ENCODE measurements at places on chromosomes 16 and 17.

- DNase-seq = no peak
These were observed 1.6 kb upstream of the SPATA32 start for GRCh38 chr17:45263477-45263860.

DNA sequence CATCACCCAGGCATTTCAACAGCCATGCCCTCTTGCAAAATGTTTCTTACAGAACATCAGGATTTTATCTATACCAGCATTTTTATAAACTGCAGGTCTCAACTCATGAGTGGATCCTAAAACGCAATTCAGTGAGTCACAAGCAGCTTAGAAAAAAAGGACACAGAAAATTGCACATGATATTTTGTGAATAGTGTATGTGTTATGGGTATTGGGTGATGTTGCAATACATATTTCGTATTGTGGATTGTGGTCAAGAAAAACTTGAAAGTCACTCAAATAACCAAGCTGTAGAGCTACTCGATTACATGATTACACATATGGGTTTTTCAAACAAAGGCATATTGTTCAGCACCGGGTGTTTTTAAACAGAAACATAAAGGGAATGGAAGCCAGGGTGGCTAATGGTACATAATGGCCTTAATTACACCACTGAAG lies 1.4 kb downstream of the WIPI1 start:
- no peak for DNase-seq

DNA sequence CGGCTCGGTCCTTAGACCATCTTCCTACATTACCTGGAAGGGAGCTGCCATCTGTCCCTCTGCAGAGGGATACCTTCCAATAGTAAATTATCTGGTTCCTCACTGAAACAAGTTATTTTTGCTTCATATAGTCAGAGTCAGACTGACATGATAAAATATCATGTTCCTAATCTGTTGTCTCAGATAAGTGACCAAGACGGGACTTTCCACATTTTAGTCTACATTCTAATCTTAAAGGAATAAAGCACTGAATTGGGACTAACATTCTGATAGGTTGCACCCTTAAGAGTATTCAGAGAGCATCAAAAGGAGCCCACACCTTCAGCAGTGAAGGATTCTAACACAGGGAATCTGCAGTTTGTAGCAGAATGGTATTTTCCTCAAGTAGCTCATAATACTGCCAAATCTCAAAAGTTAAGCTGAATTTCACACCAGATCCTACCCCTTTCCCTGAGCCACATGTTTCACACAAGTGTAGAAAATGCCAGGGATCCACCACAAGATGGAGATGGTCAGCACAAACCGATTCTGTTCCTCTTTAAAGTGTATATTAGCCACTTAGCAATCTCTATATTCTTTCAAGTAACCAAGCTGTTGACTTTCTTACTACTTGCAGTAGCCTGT lies 13.4 kb downstream of the GINS2 start:
- no peak for DNase-seq

- no peak for DNase-seq
These were observed 126.3 kb downstream of the ABCC1 start for GRCh38 chr16:16075488-16076422.

DNA sequence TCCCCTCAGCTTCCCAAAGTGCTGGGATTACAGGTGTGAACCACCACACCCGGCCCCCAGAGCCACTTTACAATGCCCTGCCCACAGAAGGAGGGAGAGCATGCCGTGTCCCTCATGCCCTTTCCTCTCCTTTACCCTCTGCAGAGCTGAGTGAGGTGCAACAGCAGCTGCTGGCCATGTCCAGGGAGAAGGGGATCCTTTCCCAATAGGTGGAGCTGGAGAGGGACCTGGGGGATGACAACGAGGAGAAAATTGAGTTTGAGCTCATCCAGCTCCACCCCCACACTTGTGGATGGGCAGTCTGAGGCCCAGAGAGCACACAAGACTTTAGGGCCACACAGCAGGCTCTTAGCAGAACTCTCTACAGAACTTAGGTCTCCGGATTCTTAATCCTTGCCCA lies 7.9 kb upstream of the GSDMA start:
- no peak for DNase-seq

DNA sequence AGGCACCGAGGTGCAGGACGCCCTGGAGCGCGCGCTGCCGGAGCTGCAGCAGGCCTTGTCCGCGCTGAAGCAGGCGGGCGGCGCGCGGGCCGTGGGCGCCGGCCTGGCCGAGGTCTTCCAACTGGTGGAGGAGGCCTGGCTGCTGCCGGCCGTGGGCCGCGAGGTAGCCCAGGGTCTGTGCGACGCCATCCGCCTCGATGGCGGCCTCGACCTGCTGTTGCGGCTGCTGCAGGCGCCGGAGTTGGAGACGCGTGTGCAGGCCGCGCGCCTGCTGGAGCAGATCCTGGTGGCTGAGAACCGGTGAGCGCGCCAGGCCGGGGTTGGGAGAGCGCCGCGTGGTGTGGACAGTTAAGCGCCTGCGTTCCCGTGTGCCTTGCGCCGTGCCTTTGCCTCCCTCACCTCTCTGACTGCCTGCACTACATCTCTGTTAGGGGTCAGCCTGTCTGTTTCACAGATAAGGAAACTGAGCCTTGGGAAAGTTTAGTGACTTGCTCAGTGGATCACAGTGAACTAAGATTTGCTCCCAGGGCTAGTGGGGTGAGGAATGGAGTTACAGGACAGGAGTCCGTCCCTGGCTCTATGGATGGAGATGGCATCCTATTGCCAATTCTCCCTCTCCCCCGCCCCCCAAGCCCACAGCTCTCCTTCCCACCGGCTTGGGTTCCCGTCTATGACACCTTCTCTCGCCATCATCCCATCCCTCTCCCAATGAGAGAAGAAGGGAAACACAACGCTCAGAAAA lies 880 bp downstream of the SARM1 start:
- DNase-seq = no peak

GRCh38 chr17:33389504-33390135 lies 96.5 kb upstream of the ASIC2 start:
- no peak for DNase-seq

- no peak for DNase-seq
These were observed 1.7 kb downstream of the TNFRSF13B start for GRCh38 chr17:16969931-16970906.

GRCh38 chr17:44214896-44215295 lies 4.6 kb downstream of the UBTF start:
- DNase-seq = no peak

DNA sequence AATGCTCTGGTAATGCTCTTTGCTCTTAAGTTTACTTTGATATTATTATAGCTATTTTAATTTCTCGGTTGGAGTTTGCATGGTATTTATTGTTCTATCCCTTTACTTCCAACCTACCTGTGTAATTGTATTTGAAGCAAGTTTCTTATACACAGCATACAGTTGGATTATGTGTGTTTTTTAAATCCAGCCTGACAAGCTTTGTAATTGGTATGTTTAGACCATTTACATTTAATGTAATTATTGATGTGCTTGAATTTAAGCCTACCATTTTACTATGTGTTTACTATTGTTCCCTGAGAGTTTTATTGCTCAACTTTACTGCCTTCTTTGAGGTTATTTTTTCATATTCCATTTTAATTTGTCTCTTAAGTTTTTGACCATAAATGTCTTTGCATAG lies 35.7 kb downstream of the ACSF3 start:
- DNase-seq = no peak

GRCh38 chr17:77727037-77727615 lies 231.4 kb upstream of the TNRC6C start:
- DNase-seq = no peak

GRCh38 chr17:66625311-66625767 lies 209.6 kb upstream of the CACNG5 start:
- no peak for DNase-seq

DNA sequence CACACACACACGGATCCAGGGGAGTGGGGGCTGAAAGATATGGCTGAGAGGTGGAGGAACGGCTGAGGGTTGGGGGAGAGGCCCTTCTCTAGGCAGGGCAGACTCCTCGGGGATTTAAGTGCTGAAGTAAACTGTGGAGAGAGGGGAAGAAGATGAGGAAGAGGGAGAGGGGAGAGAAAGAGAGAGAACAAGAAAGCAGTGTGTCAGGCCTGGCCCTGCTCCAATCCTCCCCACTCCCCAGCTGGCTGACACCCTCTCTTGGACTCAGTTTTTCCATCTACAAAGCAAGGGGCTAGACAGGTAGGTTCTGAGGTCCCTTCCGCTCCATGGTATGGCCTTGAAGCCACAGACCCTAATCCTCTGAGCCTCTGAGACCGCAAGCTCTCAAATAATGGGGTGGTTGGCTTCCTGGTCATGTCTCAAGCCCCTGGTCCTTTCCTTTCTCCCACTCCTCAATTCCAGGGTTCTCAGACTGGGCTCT lies 2.0 kb downstream of the VAMP2 start:
- DNase-seq = no peak

DNA sequence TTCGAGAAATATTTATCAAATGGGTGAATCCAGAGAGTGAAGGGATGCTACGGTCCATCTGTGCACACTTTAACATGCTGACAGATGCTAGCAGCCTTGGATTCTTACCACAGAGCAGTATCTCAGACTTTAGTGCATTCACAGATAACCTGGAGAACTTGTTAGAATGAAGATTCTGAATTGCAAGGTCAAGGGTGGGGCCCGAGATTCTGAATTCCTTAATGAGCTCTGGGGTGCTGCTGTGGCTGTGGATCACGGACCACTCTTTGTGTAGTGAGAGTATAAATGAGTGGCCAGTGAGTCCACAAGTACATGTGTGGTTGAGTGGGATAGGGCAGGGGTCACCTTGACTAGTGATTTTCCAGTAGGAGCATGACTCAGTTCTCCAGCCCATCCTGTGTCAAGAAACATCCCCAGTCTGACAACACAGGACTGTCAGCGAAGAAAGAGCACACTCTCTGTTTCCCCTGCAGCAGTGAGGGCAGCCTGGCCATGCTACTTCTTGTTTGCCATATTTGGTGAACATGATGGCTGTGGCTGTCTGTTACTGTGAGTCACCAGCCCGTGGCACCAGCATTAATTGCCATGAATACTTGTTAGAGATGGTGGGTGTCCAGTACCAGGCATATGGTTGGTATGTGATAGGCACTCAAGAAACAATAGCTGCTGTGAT lies 13.0 kb upstream of the SALL1 start:
- no peak for DNase-seq

DNA sequence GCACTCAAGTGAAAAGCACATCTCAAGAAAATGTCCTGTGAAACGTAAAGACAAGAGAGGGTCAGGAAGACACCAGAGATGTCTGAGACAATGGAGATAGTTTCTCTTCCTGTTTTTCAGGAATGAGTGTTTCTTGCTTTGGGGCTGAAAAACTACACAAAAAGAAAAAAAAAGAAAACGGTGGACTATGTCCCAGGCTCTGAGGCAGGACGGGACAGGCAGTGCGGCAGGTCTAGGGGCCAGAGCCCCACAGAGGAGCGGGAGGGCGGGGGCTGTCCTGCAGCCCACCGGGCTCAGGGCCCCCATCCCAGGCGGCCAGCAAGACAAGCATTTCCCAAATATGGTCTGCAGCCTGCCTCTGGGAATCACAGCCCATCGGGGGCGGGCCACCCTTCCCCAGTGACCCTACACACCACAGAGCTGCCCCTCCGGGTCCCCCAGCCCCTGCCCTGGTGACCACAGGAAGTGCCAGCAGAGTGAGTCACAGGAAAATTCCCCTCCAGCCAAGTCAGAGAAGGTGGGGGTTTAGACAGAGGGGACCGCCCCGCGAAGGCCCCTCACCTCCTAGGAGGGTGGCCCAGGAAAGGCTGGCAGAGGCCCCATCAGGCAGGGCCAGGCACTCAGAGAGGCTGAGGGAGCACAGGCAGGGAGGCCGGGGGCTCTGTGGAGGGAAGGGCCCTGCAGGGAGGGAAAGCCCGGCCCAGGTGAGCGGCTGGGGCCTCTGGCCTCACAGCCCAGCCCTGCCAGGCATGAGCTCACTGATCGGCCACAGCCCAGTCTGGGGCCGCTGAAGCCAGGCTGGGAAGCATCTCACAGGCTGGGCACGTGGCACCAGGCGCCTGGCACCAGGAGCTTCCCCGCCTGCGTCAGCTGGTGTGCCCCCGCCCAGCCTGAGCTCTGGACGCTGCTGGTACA lies 6.3 kb downstream of the BCAR1 start:
- DNase-seq = no peak

- no peak for DNase-seq
These were observed 1.4 kb downstream of the PYDC1 start for GRCh38 chr16:31215287-31216162.

GRCh38 chr16:46673320-46674013 lies 15.5 kb downstream of the VPS35 start:
- DNase-seq = no peak

DNA sequence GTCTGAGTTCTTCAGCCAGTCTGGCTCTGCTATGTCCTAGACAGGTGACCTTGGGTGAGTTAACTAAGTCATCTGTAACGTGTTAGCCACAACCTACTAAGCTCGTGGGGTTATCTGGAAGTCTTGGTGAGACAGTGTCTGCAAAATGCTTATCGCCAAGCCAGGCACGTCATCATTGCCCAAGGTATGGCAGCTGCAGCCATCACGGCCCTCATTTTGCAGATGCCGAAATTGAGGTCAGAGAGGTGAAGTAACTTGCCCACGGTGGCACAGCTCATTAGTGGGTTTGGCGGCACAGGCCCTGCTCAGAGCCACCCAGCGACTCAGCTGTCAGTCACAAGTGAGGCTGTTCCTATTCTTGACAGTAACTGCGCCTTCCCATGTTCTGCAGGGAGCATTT lies 79.8 kb downstream of the CMIP start:
- DNase-seq = no peak

DNA sequence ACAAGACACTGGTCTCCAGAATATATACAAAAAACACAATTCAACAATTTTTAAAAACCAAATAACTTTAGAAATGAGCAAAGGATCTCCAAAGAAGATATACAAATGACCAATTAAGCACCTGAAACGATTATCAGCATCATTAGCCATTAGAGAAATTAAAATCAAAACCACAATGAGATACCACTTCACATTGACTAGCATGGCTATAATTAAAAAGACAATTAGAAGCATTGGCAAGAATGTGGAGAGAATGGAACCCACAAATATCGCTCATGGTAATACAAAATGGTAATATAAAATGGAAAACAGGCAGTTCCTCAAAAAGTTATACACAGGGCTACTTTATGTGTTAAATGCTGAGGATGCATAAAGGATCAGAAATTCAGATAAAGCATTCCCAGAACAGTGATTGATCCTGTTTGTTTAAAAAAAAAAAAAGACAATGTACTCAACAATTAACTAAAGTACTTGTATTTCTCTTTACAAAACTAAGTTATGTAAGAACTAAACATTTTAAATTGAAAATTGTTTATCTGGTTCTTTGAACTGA lies 52.5 kb downstream of the KANSL1 start:
- DNase-seq = no peak

GRCh38 chr17:73594025-73594424 lies 50.2 kb downstream of the SDK2 start:
- DNase-seq = no peak
